Adipose tissue (tissue), 3 donors: ENCODE measurements at places on chromosomes 12 and 14. TPM values are rescaled to one million over a fixed set of nuclear protein-coding genes. Genes with fewer than 3 reads are reported as not detected.

The TXNDC16 gene
- polyA plus RNA-seq = 2.6 TPM

The TCTN1 gene
- polyA plus RNA-seq = 9.5 TPM

The IRAK3 gene
- 17.0 TPM for polyA plus RNA-seq

The CD63 gene
- 611 TPM for polyA plus RNA-seq

The ERBB3 gene
- 2.0 TPM for polyA plus RNA-seq

The P2RX2 gene
- 0.37 TPM for polyA plus RNA-seq

The TAS2R46 gene
- not detected for polyA plus RNA-seq

The ZNF740 gene
- 6.3 TPM for polyA plus RNA-seq

The SLC5A8 gene
- polyA plus RNA-seq = 0.02 TPM

The FAM161B gene
- 2.0 TPM for polyA plus RNA-seq

The PLA2G1B gene
- 11.8 TPM for polyA plus RNA-seq

The LRRC43 gene
- polyA plus RNA-seq = 0.33 TPM

The SELPLG gene
- 2.5 TPM for polyA plus RNA-seq

The ZDHHC22 gene
- polyA plus RNA-seq = not detected

The GOLGA5 gene
- 15.4 TPM for polyA plus RNA-seq

The M6PR gene
- 51.6 TPM for polyA plus RNA-seq

The SERPINA5 gene
- 65.2 TPM for polyA plus RNA-seq

The HECTD1 gene
- 33.1 TPM for polyA plus RNA-seq

The ADCK1 gene
- 4.5 TPM for polyA plus RNA-seq

The ARL1 gene
- polyA plus RNA-seq = 27.2 TPM

The KRT81 gene
- 0.34 TPM for polyA plus RNA-seq
